Aorta (tissue), 5 donors: ENCODE measurements at places on chromosomes 1 and 21. TPM values are rescaled to one million over a fixed set of nuclear protein-coding genes. Genes with fewer than 3 reads are reported as not detected.
A peak's percentile ranks its signal among the peaks of the same experiment; 100 is the strongest.

DNA sequence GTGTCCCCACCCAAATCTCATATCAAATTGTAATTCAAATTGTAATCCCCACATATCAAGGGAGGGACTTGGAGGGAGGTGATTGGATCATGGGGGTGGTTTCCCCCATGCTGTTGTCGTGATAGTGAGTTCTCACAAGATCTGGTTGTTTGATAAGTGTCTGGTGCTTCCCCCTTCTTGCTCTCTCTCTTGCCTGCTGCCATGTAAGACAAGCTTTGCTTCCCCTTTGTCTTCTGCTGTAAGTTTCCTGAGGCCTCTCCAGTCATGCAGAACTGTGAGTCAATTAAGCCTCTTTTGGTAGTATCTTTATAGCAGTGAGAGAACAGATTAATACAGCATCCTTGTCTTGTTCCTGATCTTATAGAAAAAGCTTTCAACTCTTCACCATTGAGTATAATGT is 6.5 kb upstream of the LRRC39 start:
- H3K27me3 ChIP-seq, result no peaks in the 10 kb centered on the region
- no peaks in the 10 kb centered on the region for H3K36me3 ChIP-seq
- H3K4me3 ChIP-seq, result no peak overlapping the region
- H3K27ac ChIP-seq, result no peak overlapping the region

DNA sequence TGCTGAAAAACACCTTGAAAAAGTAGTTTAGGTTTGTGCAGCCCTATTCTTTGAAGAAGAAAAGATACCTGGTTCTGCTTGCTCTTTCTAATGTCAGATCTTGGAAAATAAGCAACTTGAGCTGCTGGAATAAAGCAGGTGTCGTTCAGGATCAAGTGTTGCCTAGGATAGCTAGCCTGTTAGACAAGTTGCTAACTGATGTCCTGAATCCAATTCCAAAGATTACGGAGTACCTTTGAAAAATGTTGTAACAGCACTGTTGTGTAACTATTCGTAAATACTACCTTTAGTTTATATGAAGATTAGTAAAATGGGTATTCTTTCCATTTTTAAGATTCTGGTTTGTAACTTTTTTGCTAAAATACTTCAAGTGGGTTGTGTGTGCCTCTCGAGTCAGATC is 151.5 kb downstream of the CLEC20A start:
- no peak for DNase-seq
- peaks cover 7% of the 10 kb centered on the region for H3K4me1 ChIP-seq
- no peaks in the 10 kb centered on the region for H3K36me3 ChIP-seq
- no peak overlapping the region for H3K4me3 ChIP-seq
- H3K27ac ChIP-seq, result peak overlapping the region; percentile 51

- H3K36me3 ChIP-seq, result no peaks in the 10 kb centered on the region
- DNase-seq, result peak; percentile 49
- no peaks in the 10 kb centered on the region for H3K27me3 ChIP-seq
- H3K4me3 ChIP-seq, result no peak overlapping the region
- H3K27ac ChIP-seq, result no peak overlapping the region
- H3K4me1 ChIP-seq, result no peaks in the 10 kb centered on the region
Measured at GRCh38 chr21:9735421-9735961, 785.9 kb upstream of the TPTE start.

- no peak for DNase-seq
- H3K27ac ChIP-seq, result no peak overlapping the region
- H3K4me1 ChIP-seq, result no peaks in the 10 kb centered on the region
Measured at GRCh38 chr1:118902711-118903191, 85.4 kb downstream of the TBX15 start.

DNA sequence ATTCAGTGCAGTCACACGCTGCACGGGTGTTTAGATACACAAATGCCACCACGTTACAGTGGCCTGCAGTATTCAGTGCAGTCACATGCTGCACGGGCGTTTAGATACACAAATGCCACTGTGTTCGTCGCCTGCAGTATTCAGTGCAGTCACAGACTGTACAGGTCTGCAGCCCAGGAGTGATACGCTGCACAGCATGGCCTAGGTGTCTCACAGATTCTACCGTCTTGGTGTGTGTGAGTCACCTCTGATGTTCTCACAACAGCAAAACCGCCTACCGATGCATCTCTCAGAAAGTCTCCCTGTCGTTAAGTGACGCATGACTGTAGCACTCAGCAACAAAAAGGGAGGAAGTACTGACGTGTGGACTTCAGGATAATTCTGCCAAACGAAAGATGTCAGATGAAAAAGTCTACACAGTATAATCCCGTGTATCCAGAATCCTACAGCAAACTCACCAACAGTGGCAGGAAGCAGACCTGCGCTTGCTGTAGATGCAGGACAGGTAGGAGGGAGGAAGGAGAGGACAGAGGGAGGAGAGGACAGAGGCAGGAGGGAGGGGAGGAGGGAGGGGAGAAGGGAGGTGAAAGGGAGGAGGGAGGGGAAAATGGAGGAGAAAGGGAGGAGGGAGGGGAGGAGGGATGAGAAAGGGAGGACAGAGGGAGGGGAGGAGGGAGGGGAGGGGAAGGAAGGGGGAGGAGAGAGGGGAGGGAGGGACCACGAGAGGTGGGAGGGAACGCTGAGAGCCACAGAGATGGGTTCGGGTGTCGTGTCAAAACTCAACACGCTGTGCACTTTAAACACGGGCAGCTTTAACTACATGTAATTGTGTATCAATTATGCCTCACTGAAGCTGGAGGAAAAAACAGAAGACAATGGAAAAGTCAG is 36.3 kb upstream of the PCBP3 start:
- DNase-seq, result peak; percentile 40
- H3K27ac ChIP-seq, result no peak overlapping the region
- H3K4me3 ChIP-seq, result no peak overlapping the region
- H3K36me3 ChIP-seq, result no peaks in the 10 kb centered on the region
- no peaks in the 10 kb centered on the region for H3K27me3 ChIP-seq

The SHE gene
- 7.0 TPM for polyA plus RNA-seq

The XCL1 gene
- polyA plus RNA-seq, result 0.20 TPM
